ENCODE measurements at places on chromosomes 3 and 15. TPM values are rescaled to one million over a fixed set of nuclear protein-coding genes. Genes with fewer than 3 reads are reported as not detected.

The QTRT2 gene
- total RNA-seq = 13.6 TPM

The MASP1 gene
- total RNA-seq = 328 TPM

The CDHR4 gene
- not detected for total RNA-seq

The UBR1 gene
- total RNA-seq = 45.6 TPM

The ACTR8 gene
- total RNA-seq = 38.8 TPM

The RNF7 gene
- 27.2 TPM for total RNA-seq

The ANKDD1A gene
- total RNA-seq = 6.7 TPM

The FAM107A gene
- under 0.01 TPM for total RNA-seq

DNA sequence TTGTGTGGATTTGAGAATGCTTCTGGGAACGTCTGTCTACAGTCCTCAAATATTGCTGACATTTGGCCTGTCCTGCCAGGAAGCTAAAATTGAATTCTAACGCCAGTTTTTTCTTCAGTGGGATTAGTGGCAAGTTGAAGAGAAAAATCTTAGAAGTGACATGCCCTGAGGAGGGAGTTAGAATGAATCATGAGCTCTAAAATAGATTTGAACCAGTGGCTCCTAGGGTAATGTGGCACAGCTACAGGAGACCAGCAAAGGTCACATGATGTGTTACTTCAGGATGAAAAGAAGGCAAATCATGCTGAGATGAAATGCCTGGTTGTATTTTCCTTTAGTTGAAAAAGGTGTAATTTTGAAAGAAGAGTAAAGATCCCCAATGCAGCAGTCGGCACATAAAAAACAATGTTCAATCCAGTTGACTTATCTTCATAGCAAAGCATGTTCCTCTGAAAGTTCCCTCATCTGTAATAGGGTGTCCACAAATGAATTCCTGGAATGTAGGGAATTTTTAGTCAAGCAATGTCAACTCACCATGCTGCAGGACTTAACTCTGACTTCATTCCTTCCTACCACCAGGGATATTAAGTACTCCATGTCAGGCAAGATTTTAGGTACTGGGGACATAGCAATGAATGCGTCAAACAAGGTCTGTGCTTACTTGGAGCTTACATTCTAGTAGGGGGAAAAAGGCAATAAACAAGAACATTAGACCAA is 171.6 kb downstream of the CADPS start:
- DNase-seq = peak; percentile 79
- no peaks in the 10 kb centered on the region for H3K4me1 ChIP-seq
- no peak overlapping the region for H3K4me3 ChIP-seq
- H3K36me3 ChIP-seq = no peaks in the 10 kb centered on the region
- no peaks in the 10 kb centered on the region for H3K27me3 ChIP-seq
- H3K27ac ChIP-seq = no peak overlapping the region

GRCh38 chr15:68447976-68448755 is 16.2 kb upstream of the ITGA11 start:
- no peaks in the 10 kb centered on the region for H3K36me3 ChIP-seq
- H3K27me3 ChIP-seq = peaks cover 21% of the 10 kb centered on the region
- H3K4me1 ChIP-seq = no peaks in the 10 kb centered on the region

DNA sequence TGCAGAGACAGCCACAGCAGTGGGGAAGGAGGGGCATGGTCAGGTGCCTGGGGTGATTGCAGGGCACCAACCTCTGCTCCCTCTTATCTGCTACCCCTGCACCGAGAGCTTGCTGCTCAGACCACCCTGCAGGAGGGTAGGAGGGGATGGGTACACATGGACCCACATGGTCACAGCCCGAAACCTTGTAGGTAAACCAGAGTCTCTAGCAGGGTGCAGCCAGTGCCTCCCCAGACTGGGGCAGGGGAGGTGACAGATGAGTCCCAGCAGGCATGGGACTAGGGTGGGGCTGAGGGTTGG is 49.2 kb downstream of the FAH start:
- DNase-seq = no peak
- H3K27ac ChIP-seq = no peak overlapping the region
- H3K36me3 ChIP-seq = no peaks in the 10 kb centered on the region

DNA sequence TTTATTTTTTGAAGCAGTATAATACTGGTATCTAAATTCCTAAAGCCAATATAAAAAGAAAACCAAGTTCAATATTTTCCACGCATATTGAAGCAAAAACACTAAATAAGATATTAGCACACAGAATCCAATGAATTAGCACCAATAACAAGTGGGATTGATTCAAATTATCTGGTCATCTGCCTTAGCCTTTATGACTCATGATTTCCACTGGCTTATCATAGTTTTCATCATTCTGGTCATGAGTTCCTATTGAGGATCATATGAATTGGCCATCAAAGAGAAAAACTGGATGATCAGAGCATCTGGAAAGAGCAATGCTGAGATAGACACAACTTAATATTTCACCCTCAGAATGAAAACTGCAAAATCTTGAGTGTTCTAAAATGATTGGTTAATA is 809.9 kb downstream of the MCTP2 start:
- no peaks in the 10 kb centered on the region for H3K36me3 ChIP-seq
- no peak overlapping the region for H3K27ac ChIP-seq
- H3K27me3 ChIP-seq = no peaks in the 10 kb centered on the region

DNA sequence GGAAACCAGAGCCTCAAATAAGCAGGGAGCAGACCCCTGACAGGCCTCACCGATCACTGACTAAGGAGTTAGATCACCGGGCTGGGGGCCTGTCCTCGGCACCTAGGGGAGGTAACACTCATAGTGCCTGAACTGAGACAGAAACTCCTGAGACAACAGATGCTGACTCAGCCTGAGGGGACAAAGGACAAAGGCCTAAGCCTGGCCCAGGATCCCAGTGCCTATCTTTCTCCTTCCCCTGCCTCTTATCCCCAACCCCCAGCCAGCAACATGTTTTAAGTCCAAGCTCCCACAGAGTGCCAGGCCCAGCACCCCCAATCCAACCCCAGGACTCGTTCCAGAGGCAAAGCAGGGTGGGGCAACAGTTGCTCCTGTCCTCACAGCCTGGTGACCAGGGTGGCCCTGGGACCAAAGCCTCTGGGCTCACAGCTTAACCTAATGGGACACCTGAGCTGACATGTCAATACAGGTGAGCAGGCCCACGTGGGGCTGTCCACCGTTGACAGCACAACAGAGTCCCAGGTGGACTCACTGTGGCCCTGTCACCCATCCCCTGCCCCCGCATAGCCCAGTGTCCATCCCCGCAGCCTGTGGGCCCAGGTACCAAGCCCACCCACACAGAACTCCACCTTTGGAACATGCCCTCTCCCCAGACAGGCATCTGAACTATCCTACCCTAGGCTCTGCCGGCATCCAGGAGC is 37.4 kb downstream of the ADCY5 start:
- H3K36me3 ChIP-seq = no peaks in the 10 kb centered on the region
- no peak overlapping the region for H3K4me3 ChIP-seq
- no peak for DNase-seq
- H3K27ac ChIP-seq = no peak overlapping the region

DNA sequence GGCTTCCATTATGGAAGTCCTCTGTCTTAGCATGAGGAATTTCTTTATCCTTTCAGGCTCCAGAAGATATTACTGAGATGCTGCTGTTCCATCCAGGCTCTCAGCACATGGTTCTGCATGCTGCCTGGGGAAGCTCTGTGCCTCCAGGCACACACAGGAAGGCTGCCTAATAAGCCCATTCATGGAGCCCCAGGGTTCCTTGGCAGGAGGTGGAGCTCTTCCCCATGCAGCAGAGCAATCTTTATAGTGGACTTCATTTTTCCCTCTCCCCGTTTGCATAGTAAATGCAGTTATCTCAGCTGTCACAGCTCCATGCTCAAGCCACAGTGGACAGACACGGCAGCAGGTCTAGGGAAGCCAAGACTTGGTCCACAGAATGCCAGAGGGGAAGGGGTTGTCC is 57.6 kb downstream of the BOC start:
- H3K36me3 ChIP-seq = no peaks in the 10 kb centered on the region
- no peak for DNase-seq
- H3K4me3 ChIP-seq = no peak overlapping the region
- H3K27ac ChIP-seq = no peak overlapping the region
- no peaks in the 10 kb centered on the region for H3K27me3 ChIP-seq
- no peaks in the 10 kb centered on the region for H3K4me1 ChIP-seq

- no peak overlapping the region for H3K27ac ChIP-seq
- H3K4me3 ChIP-seq = no peak overlapping the region
- no peak for DNase-seq
- peaks cover 40% of the 10 kb centered on the region for H3K27me3 ChIP-seq
Observed at GRCh38 chr15:88805031-88805780, 2.0 kb downstream of the ACAN start.

- no peaks in the 10 kb centered on the region for H3K4me1 ChIP-seq
- H3K4me3 ChIP-seq = no peak overlapping the region
- H3K27ac ChIP-seq = no peak overlapping the region
- no peaks in the 10 kb centered on the region for H3K36me3 ChIP-seq
Observed at GRCh38 chr3:147921051-147921450, 511.9 kb downstream of the ZIC1 start.

GRCh38 chr15:26166429-26166828 is 303.3 kb upstream of the ATP10A start:
- H3K27ac ChIP-seq = no peak overlapping the region
- H3K36me3 ChIP-seq = no peaks in the 10 kb centered on the region
- no peak for DNase-seq
- H3K27me3 ChIP-seq = no peaks in the 10 kb centered on the region
- no peak overlapping the region for H3K4me3 ChIP-seq
- no peaks in the 10 kb centered on the region for H3K4me1 ChIP-seq

GRCh38 chr15:98927996-98928395 is 79.6 kb downstream of the PGPEP1L start:
- H3K27me3 ChIP-seq = no peaks in the 10 kb centered on the region
- H3K4me3 ChIP-seq = no peak overlapping the region
- DNase-seq = no peak
- H3K4me1 ChIP-seq = peaks cover 4% of the 10 kb centered on the region
- H3K36me3 ChIP-seq = peaks cover 6% of the 10 kb centered on the region

DNA sequence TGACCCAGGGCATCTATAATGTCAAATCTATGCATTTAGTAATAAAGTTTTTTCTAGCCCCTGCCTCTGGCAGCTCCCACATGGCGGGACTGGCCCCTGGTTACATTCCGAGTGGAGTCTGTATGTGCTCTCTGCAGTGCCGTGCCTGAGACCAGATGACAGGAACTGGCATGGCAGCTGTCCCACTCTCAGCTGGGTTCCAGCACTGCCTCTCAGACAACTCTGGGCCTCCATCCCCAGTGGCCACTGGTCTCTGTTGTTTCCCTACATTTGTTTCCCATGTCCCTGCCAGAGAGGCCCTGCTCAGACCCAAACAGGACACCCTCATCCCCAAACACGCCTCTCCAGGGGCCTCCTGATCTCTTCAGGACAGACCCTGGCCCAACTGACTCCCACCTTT is 109.3 kb downstream of the OCA2 start:
- no peaks in the 10 kb centered on the region for H3K4me1 ChIP-seq
- no peak overlapping the region for H3K4me3 ChIP-seq
- H3K27ac ChIP-seq = no peak overlapping the region

DNA sequence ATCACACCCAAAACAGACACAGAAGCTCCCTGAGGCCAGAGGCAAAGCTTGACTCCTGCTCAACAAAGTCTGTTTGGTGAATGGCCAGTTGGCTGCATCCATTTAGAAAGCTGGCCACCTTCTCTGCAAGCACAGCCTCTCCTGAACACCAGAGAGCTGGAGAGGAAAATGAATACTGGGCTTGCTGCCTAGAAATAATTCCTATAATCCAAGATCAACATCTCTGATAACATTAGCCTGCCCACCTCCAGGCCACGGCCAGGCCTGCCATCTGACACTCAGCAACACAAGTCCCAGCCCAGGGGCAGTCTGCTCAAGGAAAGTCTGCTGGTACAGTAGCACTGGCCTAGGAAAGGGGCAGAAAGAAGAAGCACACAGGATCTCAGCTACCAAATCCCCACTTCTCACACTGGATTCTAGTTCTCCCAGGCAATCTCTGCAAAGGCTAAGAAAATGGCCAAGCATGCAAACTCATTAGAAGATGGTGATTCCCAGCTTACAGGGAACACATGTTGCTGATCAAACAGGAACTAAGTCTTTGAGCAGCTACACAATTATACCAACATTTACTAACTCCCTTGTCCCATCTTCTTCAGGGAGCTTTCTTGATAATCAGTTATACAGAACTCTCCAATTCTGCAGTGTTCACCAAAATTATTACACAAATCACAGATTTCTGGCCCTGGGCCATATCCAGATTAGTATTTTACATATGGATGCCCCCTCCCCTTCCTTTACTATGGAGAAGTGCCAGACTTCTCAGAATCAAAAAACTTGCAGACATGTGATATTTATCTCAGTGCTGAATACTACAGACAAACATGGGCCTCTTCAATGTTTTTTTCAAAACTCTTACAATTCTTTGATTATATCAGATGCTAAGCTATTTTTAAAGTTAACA is 9.9 kb downstream of the TBC1D2B start:
- H3K27ac ChIP-seq = peak overlapping the region; percentile 58
- H3K4me3 ChIP-seq = peak overlapping the region; percentile 25
- H3K4me1 ChIP-seq = peaks cover 70% of the 10 kb centered on the region
- no peaks in the 10 kb centered on the region for H3K27me3 ChIP-seq

GRCh38 chr15:77877869-77878577 is 199.5 kb downstream of the TBC1D2B start:
- no peak overlapping the region for H3K4me3 ChIP-seq
- no peaks in the 10 kb centered on the region for H3K4me1 ChIP-seq
- H3K27me3 ChIP-seq = no peaks in the 10 kb centered on the region
- DNase-seq = no peak
- H3K27ac ChIP-seq = no peak overlapping the region
- H3K36me3 ChIP-seq = no peaks in the 10 kb centered on the region

- peak; percentile 72 for DNase-seq
- H3K4me3 ChIP-seq = no peak overlapping the region
- H3K36me3 ChIP-seq = no peaks in the 10 kb centered on the region
- H3K27ac ChIP-seq = peak overlapping the region; percentile 77
- no peaks in the 10 kb centered on the region for H3K27me3 ChIP-seq
Observed at GRCh38 chr15:34812369-34812768, 17.0 kb upstream of the ACTC1 start.

DNA sequence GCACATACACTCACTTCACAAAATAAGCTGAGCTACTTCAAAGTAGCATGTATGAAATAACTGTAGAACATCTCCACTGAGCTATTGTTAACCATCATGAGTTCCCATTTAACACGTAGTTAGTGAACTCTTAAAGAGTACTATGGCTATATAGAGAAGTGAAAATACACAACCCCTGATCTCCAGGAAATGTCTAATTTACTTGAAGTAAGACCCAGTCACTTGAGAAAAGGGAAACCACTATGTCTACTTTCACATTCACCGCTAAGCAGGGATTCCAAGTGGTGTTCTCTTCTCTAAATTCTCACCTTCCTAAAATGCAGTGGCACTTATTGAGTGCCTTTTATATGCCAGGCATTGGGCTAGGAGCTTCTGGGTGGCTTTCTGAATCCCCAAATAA is 35.0 kb upstream of the COLQ start:
- H3K27ac ChIP-seq = no peak overlapping the region
- no peaks in the 10 kb centered on the region for H3K4me1 ChIP-seq
- H3K4me3 ChIP-seq = no peak overlapping the region
- no peaks in the 10 kb centered on the region for H3K36me3 ChIP-seq

- H3K4me1 ChIP-seq = peaks cover 10% of the 10 kb centered on the region
- H3K4me3 ChIP-seq = no peak overlapping the region
Observed at GRCh38 chr3:37138816-37139215, 35.6 kb downstream of the LRRFIP2 start.

GRCh38 chr15:77992356-77993222 is 84.9 kb downstream of the TBC1D2B start:
- peak overlapping the region; percentile 78 for H3K27ac ChIP-seq
- no peak overlapping the region for H3K4me3 ChIP-seq
- no peaks in the 10 kb centered on the region for H3K36me3 ChIP-seq
- no peaks in the 10 kb centered on the region for H3K27me3 ChIP-seq
- H3K4me1 ChIP-seq = peaks cover 41% of the 10 kb centered on the region

Data from fibroblast of lung (primary cell).